ENCODE measurements at places on chromosomes 6 and 20.

DNA sequence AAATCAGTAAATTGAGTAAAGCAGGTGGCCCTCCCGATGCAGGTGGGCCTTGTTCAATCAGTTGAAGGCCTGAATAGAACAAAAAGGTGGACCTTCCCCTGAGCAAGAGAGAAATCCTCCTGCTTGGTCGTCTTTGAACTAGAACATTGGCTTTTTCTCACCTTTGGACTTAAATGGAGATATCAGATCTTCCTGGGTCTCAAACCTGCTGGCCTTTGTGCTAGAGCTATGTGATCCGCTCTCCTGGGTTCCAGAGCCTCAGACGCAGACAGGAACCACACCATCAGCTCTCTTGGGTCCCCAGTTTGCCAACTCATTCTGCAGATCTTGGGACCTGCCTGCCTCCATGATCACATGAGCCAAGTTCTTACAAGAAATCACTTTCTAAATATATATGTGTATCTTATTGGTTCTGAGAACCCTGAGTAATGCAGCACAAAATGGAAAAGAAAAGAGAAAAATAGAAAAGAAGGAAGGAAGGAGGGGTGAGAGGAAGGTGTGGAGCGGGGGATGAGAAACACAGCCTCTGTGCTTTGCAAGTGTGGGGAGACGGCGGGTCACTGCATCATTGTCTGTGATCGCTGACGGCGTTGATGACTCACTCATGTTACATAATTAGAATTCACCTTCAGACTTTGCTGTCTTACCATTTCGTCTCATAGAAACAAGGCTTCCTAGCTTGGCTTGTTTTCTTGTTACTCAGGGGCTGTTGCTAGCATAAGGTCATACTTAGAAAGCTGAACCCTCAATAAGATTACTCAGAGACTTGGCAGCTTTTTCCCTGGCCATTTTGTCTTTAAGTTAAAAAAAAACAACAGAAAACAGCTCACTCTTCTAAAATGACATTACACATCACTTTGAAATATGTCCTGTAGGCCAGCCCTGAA is 85.7 kb upstream of the NEDD9 start:
- DNase-seq = peak; percentile 16

GRCh38 chr20:62203378-62204030 is 16.6 kb downstream of the HRH3 start:
- no peak for DNase-seq

DNA sequence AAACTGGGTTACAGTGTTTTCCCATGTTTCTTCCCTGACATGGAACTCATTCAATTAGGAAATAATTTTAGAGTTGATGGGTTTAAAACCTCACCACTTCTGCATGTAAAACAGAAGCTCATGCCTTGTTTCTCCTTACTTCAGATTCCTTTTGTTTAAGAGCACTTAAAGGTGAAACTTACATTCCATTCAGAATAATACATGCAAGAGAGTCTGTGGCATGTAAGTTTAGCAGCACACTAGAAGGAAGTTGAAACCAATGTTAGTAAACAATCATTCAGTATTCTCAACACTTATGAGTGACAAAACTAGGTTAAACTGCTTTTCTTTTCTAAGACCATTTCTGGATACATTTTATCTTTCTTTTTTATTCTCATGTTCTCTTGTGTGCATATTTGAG is 495.6 kb upstream of the PTCHD4 start:
- DNase-seq = no peak

- DNase-seq = peak; percentile 50
Measured at GRCh38 chr6:39330057-39330456, 7.6 kb upstream of the KCNK16 start.

DNA sequence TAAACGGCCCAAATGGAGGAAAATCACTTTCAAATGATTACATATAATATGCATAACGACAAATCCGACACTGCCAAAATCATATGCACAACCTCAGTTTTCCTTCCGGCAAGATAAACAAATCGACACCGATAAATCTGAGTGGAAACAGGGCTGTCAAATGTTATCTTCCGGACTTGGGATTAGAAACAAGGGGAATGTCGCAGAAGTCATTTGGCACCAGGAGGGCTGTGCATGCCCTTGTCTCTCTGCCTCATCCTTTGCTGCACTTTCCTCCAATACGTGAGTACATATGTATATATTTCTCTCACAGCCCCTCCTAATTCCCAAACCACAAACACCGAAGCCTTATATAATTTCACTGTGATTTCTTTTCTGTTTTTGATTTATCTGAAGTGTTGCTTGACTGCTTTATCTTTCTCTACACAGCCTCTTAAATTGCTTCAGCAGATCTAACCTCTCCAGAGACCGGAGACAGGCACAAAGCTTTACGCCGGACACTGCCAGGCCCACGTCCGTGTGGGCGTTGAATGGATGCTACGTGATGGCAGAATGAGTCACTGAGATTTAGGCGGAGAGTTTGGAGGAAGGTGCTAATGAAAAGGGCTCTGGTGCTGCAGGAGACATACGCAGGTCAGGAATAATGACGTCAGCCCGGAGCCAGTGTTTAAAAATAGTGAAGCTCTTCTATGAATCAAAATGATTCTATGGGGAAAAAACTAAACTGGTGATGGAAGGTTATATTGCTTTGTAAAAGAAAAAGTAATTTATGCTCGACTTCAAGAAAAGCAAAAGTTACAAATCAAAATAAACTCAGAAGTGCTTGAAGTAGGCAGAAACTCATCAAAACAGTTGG is 21.0 kb upstream of the PRELID3B start:
- no peak for DNase-seq

DNA sequence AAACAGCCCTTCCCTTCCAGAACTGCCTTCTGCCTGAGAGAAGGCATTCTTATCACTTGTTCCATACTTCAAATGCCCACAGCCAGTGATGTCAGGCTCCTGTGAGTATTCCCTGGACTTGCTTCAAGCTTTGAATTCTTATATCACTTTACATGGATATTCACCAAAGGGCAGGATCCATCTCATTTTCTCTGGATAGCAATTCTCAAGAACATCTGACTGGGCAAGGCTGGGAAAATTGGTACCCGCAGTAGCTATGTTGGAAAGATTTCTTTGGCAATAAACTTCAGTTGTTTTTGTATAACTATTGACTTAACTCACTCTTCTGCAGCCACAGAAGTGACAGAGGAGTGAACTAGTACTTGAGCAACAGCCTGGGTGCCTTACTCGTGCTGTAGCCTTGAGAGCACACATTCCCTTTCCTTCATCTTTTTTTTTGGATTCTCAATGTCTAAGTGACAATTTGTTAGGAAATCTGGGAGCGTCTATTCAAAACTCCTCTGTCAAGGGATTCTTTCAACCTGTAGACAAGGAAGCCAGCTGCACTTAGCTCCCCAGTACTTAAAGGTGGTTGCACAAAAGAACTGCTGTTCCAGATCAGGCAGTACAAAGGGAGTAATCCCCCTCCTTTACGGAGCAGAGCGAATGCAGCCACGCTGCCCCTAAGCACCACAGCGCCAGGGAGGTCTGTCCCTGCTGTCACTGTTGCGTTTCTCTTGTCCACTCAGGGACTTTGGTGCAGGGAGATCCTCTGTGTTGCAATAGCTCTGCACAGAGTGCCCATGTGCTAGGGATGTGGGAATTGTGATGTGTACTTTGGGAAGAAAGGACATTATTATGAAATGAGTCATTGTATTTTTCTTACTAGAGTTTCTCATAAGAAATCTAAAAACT is 69.6 kb downstream of the JAG1 start:
- DNase-seq = no peak

DNA sequence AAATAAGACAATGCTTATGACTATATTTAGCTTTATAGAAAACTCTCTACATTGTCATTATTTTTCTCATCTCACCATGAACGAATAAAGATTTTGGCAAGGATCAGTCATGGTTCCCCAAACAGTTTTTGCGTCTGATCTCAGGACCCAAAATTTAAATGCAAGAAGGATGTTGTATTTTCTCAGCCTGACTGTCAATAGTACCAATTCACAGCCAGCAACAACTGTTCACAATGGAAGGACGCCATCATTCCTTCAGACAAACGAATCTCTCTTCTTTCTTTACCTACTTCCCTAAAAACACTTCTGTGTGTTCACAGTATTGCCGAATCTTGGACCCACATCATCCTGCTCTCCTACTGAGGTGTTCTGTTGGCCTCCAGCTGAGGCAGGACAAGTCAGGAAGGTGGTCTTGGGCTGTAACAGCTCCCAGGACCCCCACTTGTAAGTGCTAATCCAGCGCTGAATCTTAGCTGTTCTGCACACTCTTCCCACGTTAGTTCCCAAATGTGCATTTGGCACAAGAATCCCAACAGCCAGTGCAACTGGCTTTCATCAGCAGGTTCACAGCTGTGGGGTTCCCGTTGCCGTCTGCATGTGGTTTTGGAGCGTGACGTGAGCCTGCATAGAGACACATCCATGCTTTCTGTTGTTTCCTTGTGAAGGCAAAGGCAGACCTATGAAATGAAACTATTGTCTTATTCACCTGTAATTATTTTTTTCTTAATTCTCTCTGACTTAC is 600.0 kb downstream of the QKI start:
- DNase-seq = no peak

GRCh38 chr6:77962070-77962469 is 309.2 kb downstream of the MEI4 start:
- no peak for DNase-seq

DNA sequence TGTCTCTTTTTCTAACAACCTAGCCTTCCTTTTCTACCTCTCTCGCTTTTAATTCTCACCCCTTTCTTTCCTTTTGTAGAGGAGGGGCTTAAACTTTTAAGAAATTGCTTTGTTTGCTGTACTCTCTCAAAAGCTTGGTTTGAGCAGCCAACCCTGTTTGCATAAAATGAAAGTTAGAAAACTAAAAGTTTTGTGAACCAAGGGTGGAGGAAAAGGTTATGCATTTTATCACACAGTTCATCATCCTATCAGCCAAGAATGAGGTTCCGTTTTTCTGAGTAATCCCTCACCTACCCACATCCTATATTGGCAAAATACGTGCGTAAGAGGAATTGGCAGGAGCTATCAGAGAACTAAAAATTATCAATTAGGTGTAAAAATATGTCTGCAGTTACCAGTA is 42.8 kb upstream of the LOC128125822 start:
- peak; percentile 4 for DNase-seq

- DNase-seq = no peak
Measured at GRCh38 chr20:50727792-50728485, 3.4 kb upstream of the PARD6B start.

GRCh38 chr6:131999545-132000146 is 48.5 kb upstream of the CCN2 start:
- no peak for DNase-seq

DNA sequence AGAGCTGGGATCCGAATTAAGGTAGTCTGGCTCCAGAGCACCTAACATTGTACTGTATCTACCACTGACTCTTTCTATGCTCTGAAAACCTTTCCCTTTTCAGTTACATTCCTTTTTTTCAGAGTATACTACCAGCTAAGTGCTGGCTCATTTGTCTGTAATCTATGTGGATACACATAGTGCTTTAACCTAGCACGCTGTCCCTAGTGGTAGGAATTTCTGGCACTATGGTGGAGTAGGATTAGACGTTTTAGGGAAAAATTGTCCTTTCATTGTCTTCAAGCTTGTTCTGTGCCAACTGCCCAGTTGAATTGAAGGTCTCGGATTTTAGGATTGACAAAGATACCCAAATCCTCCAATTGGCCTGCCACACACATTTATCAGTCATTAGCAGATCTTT is 259.1 kb upstream of the FERMT1 start:
- DNase-seq = no peak

DNA sequence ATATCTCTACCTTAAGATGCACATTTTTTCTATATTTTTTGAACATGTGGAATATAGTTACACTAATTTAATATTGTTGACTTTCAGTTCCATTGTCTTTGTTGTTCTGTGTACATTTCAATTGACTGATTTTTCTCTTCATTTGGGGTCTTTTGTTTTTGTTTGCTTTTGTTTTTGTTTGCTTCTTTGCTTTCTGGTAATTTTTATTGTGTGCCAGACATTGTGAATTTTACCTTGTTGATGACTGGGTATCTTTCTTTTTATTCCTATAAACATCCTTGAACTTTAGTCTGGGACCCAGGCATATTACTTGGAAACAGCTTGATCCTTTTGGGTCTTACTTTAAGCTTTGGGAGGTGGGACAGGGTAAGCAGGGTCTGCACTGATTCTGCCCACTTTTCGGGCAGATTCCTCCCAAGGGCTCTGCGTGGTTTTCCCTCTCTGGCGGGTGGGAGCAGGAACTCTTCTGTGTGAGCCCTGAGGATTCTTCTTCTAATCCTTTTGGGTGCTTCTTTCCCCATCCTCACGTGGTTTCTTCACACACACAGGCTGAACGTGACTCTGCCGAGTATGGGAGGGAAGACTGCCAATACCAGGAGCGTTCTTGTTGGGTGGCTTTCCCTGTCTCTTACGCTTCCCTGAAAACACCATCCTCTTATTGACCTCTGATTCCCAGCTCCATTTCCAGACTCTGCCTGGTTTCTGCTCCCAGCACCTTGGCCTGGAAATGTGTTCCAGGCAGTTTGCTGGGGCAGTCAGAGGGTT is 200.5 kb downstream of the ARID1B start:
- DNase-seq = no peak

- peak; percentile 19 for DNase-seq
Measured at GRCh38 chr20:31497838-31498540, 16.3 kb upstream of the HM13 start.

- DNase-seq = no peak
Measured at GRCh38 chr6:79215213-79215824, 19.2 kb downstream of the HMGN3 start.

GRCh38 chr6:169979873-169980432 is 228.5 kb downstream of the ERMARD start:
- DNase-seq = no peak

- no peak for DNase-seq
Measured at GRCh38 chr6:159157431-159157830, 11.8 kb upstream of the FNDC1 start.

GRCh38 chr6:111201244-111201554 is 113.9 kb downstream of the SLC16A10 start:
- DNase-seq = peak; percentile 64

- DNase-seq = peak; percentile 77
Measured at GRCh38 chr6:34235307-34236130, 1.2 kb upstream of the HMGA1 start.

DNA sequence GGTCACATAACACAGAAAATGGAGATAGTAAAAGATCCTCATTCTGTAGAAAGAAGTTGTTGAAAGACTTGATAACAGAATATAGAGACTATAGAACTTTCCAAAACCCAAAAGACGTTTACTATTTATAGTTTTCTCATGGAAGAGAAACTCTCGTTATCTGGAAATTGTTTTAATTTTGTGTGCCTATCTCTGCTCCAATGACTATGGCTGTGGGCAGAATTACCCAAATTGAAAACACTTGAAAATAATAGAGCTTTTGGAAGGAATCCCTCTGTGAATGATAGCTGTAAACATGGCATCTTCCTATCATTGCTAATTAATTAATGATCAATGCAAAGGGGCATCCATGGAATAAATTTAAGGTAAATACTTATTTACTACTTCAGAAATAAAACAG is at the start of gene DEFB114:
DEFB114 (minus strand) TSS at position 101 of the 400 bp plus-strand sequence; CDS start at position 42, 59 bp downstream.
- no peak for DNase-seq

DNA sequence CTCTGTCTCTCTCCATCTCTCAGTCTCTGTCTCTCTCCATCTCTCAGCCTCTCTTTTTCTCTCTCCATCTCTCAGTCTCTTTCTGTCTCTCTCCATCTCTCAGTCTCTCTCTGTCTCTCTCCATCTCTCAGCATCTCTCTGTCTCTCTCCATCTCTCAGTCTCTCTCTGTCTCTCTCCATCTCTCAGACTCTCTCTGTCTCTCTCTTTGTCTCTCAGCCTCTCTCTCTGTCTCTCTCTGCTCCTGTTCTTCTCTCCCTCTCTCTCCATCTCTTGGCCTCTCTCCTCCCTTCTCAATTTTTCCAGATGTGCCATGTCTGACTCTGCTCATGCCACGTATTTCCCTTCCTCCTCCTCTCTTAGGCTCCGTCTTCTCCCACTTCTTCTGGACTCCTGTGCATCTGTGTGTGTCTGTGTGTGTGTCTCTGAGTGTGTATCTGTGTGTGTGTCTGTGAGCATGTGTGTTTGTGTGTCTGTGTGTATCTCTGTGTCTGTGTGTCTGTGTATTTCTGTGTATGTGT is 72.7 kb downstream of the SRC start:
- DNase-seq = no peak

Data from hematopoietic multipotent progenitor cell treated with erythropoietin and hydrocortisone succinate and interleukin-3 and kit ligand, for 6 days (in vitro differentiated cells).